ENCODE measurements at places on chromosomes 1 and 21.

DNA sequence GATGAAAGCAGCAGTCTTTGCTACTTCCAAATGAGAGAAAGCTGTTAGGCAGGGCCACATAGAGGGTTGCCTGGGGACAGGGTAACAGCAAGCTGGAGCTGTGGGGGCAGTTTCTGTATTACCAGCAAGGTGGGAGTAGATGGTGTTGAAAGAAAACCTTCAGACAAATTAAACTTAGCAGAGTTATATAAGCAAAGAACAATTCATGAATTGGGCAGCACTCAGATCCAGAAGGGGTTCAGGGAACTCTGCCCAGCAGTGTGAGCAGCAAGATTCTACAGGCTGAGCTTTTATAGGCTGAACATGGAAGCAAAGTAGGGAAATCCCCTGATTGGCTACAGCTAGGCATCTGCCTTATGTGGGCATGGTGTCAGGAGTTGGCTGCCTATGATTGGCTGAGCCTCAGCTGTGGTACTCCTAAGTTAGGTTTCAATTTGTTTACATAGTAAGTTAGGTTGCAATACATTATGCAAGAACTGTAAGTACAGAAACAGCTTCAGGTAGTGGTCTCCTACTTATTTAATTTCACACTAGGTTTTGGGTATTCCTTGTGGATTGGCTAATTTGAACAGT, 64.1 kb upstream of the TMPRSS2 start:
- no peak for DNase-seq

DNA sequence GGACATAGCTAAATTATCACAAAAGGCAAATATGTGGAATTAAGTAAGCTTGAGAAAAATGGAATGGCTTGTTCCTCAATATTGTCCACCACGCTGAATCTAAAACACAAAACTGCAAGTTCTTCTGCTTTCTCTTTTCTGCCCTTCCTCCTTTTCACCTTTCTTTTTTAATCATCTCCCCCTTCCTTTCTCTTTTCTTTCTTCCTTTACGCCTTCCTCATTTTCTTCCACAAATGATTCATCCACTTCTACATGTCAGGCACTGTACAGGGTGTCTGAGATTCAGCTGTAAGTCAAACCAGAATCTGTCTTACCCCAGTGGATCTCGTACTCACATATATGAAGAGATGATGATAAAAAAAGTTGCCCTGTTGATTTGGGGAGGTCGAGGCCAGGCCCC, 1182.5 kb downstream of the MRPL39 start:
- no peak for DNase-seq

GRCh38 chr1:22846458-22846857, 126.2 kb downstream of the LACTBL1 start:
- no peak for DNase-seq

DNA sequence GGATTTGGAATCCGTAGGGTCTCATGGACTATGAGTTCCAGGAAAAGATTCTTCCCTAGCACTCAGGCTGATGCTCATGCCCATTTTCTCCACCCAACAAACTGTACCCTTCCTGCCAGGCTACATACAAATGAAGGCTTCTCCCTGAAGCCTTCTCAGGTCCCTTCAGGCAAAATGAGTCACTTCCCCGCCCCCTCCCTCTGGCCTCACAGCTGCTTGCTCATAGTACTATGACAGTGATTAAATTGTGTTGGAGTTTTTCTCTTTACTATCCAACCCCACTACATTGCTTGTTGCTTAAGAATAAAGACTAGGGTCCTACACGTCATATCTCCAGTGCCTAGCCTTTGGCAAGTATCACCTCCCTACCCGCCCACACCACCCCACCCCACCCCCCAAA, 207.6 kb upstream of the NFIA start:
- DNase-seq, result no peak

GRCh38 chr1:150683914-150684313, 13.0 kb downstream of the GOLPH3L start:
- DNase-seq, result no peak

DNA sequence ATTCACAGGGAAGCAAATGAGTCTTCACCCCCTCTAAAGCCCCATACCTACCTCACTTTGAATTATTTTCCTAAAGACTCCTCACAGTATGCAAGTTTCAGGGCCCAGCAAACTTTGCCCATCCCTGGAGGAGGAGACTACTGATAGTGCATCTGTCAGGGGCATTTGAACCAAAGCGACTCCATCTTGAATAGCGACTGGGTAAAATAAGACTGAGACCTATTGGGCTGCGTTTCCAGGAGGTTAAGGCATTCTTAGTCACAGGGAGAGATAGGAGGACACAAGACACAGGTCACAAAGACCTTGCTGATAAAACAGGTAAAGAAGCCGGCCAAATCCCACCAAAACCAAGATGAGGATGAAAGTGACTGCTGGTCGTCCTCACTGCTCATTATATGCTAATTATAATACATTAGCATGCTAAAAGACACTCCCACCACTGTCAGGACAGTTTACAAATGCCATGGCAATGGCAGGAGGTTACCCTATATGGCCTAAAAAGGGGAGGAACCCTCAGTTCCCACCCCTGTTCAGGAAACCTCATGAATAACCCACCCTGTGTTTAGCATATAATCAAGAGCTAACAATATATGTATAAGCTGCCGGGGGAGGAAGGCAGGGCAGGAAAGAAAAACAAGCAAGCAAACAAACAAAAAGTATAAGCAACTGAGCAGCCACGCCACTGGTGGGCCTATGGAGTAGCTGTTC, 3.3 kb upstream of the PKNOX1 start:
- no peak for DNase-seq

GRCh38 chr1:244865028-244865371, 657 bp upstream of the HNRNPU start:
- DNase-seq, result no peak

DNA sequence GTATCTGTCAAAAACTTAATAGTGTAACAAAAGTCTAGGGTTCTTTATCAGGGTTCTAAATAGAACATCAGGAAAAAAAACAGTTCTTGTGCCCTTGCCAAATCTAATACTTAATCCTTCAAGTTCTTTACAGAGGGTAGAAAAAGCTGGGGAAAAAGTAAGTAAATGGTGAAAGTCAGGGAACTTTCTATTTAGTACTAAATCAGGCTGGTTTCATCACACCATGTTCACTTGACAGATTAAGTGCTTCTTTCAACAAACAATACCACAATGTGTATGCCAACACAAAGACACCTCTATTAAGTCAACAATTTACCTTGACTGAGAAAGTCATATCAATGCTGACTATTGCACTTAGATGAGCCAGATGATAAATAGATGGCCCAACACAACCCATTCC, 9.7 kb downstream of the DBT start:
- no peak for DNase-seq

DNA sequence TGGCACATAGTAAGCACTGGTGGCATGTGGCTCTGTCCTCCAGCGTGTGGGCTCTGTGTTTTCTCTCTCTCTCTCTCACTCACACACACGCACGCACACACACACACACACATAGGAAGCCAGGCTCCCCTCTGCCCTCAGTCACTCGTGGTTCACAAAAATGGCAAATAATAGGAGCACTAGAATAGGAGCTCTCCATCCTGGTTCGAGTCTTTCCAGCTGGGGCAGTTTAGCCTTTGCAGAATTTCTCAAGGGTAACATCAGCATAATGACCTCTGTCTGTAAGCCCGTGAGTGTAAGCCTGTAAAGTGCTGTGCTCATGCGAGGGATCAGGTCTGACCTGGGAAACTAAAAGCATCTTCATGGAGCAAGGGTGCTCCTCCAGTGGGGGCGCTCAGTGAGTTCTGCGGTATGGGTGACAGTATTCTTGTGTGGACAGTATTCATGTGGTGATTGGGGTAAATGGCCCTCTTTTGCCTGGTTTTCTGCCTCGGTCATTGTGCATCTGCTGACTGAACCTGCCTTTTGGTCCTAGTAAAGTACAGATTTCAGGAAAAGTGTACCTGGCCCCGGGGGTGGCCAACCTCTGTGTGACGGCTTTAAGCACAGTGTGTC, 842 bp upstream of the ZC3H12A start:
- DNase-seq, result no peak

- no peak for DNase-seq
These were observed 850 bp upstream of the KHDC4 start for GRCh38 chr1:155934936-155935590.

DNA sequence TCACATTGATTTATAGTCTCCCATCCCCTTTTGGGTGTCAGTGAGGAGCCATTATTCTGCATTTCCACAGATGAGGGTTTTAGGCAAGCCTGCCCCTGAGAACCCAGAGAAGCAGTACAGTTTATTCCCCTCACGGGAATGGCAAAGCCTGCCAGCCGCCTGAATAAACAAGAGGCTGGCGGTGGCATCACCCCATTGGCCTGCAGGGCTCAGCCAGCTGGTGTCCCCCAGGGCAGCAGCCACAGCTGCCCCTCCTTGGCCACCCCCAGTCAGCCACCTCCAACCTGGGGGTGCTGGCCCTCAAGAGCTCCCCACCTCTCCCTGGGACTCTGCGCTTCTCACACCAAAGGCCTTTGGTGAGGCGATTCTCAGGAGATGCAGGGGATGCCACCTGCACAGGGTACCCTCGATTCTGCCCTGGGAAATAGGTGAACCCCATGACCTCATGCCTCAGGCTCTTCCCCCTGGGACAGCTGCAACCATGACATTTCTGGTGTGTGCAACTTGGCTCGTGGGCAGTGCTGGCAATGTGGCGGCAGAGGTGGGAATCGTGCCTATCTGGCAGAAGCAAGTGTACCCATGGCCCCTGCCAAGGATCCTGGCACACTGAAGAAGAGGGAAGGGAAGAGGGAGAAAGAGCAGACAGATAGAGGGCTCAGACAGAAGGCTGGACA, 14.0 kb downstream of the OLFML2B start:
- no peak for DNase-seq

DNA sequence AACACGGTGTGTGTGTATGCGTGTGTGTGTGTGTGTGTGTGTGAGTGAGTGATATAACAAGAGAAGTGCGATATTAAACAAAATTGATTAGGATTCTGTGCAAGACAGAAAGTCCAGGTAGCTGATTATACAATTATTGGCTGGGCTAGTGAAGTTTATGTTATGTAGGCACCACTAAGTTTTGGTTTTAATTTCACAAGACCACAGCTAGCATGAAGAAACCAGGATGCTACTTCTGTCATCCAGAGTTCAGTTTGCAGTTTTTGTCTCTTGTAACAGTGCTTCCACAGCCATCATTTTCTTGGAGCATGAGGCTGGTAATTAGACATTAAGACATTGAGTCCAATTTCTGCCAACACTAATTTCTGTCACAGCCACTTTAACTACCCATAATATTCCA, 1590.2 kb upstream of the B3GALT2 start:
- DNase-seq, result no peak

GRCh38 chr21:21897275-21897883, 899.2 kb downstream of the NCAM2 start:
- DNase-seq, result no peak

GRCh38 chr1:2301607-2302291, 73.6 kb downstream of the SKI start:
- no peak for DNase-seq

DNA sequence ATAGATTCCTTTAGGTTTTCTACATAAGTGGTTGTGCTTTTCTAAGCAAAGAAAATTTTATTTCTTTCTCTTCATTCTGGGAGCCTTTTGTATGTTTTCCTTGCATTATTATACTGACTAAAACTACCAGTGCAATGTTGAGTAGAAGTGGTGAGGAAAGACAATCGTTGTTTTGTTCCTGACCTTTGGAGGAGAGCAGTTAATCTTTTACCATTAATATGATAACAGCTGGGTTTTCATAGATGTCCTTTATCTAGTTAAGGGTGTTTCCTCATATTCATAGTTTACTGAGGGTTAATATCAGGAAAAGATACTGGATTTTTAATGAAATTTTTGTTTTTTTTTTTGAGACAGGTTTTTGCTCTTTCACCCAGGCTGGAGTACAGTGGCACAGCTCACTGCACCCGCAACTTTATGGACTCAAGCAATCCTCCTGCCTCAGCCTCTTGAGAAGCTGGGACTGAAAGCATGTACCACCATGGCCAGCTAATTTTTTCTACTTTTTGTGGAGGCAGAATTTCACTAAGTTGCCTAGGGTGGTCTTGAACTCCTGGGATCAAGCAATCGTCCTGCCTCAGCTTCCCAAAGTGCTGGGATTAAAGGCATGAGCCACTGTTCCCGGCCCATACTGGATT, 9.0 kb upstream of the KCTD3 start:
- DNase-seq, result no peak

GRCh38 chr1:239536165-239536849, 149.9 kb downstream of the CHRM3 start:
- no peak for DNase-seq

DNA sequence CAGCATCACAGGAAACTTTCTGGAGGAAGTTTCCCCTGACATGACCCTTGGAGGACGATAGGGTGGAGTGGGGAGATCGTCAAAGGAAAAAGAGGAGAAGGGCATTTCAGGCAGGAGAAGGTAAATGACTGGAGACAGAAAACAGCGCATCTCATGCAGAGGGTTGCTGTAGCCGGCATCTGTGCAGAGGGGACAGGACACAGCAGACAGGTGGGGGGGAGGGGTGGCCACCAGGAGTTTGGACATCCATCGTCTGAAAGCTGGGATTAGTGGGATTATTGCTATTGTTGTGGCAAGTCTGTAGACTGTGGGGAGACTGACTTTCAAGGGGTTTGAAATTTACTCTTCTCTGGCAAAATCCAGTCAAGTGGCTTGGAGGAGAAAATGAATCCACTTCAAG, 463.9 kb downstream of the OMA1 start:
- no peak for DNase-seq

DNA sequence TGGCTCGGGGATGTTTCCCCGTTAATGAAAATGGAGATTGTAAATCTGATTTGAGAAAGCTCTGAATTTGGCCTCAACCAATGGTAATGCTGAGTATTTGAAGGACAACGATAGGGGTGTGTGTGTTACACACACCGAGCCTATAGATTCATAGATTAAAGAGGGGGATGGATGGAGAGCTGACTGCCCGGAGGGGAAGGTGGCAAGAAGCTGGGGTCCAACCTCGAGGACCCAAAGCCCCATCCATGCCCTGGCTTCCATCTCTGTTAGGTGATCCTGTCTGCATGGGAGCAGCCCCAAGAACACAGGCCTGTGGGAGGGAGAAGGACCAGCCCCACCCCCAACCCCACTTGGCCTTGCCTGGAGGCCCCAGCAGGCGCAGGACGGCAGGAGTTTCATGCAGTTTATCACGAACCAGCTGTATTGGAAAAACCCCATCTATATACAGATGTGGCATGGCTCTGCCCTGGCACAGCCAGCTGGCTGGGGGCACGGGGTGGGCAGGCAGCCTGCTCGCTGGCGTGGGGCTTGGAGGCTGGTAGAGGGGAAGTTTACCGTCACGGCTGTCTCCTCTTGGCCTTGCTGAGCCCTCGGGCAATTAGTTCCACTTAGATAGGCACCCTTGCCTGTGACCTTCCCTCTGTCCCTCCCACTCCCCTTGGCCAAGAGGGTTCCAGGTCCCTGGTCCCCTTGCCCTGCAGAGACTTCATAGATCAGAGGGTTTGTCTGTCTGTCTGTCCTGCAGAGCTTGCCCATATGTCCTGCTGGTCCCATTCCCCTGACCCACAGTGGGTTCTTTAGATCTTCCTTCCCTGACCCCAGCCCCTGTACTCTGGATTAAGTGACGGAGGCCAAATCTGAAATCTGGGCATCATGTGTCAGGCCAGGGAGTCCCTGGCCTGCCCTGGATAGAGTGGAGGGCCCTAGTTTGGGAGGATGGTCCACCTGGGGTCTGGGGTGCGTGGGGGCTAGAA, 3.0 kb downstream of the HSPB7 start:
- no peak for DNase-seq

- DNase-seq, result no peak
These were observed 60.5 kb downstream of the TBX15 start for GRCh38 chr1:118927427-118928187.

Measured in right renal cortex interstitium (tissue), 3 donors.